Naive thymus-derived CD4-positive, alpha-beta T cell (primary cell): ENCODE measurements at places on chromosomes 11 and 22. TPM values are rescaled to one million over a fixed set of nuclear protein-coding genes. Genes with fewer than 3 reads are reported as not detected.

DNA sequence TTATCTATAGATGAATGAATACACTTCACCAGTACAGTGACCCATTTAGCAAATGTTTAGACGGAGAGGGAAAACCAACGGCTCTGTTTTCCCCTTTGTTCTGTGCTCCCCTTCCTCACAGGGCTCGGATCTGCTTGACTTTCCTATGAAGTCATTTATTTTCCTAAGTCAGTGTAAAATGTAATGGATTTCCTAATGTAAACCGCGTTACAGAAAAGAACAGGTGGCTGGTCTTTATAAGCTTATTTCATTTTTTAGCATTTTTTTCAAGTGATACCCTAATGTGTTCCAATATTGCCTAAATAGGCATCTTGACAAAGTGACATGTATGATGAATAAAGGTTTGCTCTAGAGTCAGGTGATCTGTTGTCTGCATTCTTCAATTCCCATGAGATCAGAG lies 207.5 kb downstream of the PGR start:
- no peak overlapping the region for H3K4me3 ChIP-seq
- no peaks in the 10 kb centered on the region for H3K36me3 ChIP-seq
- no peak for DNase-seq

DNA sequence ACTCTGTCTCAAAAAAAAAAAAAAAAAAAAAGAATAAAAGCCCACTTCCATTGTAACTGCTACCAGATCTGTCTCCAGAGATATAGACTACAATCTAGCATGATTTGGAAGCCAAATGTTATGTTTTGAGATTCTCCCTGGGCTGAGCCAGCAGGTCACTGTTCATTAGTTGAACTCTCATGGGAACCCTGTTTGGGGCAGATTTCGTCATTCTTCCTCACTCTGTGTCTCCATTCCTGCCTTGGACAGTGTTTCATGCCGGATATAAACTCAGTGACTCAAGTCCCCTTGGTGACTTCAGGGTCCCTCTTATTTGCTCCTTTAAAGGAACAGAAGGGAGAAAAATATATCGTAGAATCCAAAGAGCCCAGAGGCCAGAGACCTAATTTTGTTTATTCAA lies 378.1 kb downstream of the LARGE1 start:
- no peak overlapping the region for H3K27ac ChIP-seq
- no peak for DNase-seq
- H3K36me3 ChIP-seq, result no peaks in the 10 kb centered on the region
- no peaks in the 10 kb centered on the region for H3K27me3 ChIP-seq
- no peak overlapping the region for H3K4me3 ChIP-seq

DNA sequence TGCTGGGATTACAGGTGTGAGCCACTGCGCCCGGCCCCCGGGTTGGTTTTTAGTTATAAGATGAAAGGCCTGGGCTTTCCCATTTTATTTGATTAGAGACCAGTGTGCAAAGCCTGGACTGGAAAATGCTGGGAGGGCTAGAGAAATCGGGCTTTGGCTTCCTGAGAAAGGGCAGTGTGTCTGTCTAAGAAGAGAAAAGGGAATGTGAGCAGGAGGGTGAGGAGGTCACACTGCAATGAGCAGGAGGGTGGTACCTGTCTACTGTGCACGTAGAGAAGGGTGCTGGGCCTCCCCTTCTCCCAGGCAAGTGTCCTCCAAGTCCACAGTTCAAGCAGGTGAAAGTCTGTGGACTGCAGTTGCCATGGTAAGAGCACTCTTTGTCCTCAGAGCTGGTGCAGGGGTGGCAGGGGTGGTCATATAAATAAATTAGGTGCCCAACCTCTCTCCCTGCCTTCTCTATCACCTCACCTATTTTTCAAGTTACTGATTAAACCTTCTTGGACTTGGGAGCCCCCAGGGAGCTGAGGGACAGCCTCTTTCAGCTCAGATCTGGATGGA lies 30.8 kb downstream of the SLC5A1 start:
- no peaks in the 10 kb centered on the region for H3K27me3 ChIP-seq
- no peak for DNase-seq
- H3K4me1 ChIP-seq, result no peaks in the 10 kb centered on the region
- H3K36me3 ChIP-seq, result no peaks in the 10 kb centered on the region
- no peak overlapping the region for H3K4me3 ChIP-seq

GRCh38 chr11:123532131-123532530 lies 102.1 kb downstream of the GRAMD1B start:
- no peak overlapping the region for H3K4me3 ChIP-seq
- no peak for DNase-seq
- no peaks in the 10 kb centered on the region for H3K27me3 ChIP-seq
- H3K36me3 ChIP-seq, result no peaks in the 10 kb centered on the region

DNA sequence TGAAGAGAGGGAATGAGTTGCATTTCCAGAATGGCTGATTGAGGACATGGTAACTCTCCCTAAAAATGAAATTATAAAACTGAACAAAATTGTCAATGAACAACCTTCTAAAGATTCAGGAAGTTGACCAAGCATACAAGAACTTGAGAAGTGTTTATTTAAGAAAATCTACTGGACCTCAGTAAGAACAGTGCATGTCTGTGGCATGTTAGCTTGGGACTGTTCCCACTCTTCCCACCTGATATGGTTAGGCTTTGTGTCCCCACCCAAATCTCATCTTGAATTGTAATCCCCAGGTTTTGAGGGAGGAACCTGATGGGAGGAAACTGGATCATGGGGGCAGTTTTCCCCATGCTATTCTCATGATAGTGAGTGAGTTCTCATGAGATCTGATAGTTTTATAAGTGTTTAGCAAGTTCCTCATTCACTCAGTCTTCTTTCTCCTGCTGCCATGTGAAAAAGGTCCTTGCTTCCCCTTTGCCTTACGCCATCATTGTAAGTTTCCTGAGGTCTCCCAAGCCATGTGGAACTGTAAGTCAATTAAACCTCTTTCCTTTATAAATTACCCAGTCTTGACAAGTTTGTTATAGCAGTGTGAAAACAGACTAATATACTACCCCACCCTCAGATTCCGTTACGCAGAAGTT lies 15.4 kb downstream of the MS4A13 start:
- H3K27me3 ChIP-seq, result no peaks in the 10 kb centered on the region
- no peaks in the 10 kb centered on the region for H3K36me3 ChIP-seq
- no peak for DNase-seq
- H3K4me3 ChIP-seq, result no peak overlapping the region
- no peak overlapping the region for H3K27ac ChIP-seq

DNA sequence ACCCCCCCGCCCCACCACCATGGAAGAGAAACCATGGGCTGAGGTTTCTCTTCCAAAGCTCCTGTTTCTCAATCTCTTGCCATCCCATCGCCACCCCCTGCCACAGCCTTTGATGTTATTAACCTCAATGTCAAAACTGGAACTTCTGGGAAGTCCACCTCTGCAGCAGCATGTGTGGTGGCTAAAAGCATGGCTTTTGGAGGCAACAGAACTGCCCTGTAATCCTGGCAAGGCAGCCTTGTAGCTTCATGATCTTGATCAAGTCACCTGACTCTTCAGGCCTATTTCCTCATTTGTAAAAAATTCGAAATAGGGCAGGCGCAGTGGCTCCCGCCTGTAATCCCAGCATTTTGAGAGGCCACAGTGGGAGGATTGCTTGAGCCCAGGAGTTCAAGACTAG lies 3.5 kb upstream of the COX8A start:
- no peak for DNase-seq
- peaks cover 1% of the 10 kb centered on the region for H3K4me1 ChIP-seq

- DNase-seq, result no peak
- no peak overlapping the region for H3K4me3 ChIP-seq
- H3K27ac ChIP-seq, result no peak overlapping the region
- no peaks in the 10 kb centered on the region for H3K27me3 ChIP-seq
- no peaks in the 10 kb centered on the region for H3K4me1 ChIP-seq
These were observed 132.7 kb upstream of the DDI1 start for GRCh38 chr11:103903621-103904323.

GRCh38 chr11:10310301-10310841 lies 5.5 kb downstream of the ADM start:
- H3K36me3 ChIP-seq, result no peaks in the 10 kb centered on the region
- no peak overlapping the region for H3K4me3 ChIP-seq
- H3K4me1 ChIP-seq, result peaks cover 22% of the 10 kb centered on the region
- H3K27me3 ChIP-seq, result peaks cover 14% of the 10 kb centered on the region
- no peak for DNase-seq

- H3K36me3 ChIP-seq, result no peaks in the 10 kb centered on the region
- H3K27ac ChIP-seq, result no peak overlapping the region
- H3K4me3 ChIP-seq, result no peak overlapping the region
- no peak for DNase-seq
- no peaks in the 10 kb centered on the region for H3K27me3 ChIP-seq
These were observed 12.9 kb downstream of the GNB1L start for GRCh38 chr22:19841641-19842392.

KCNJ11 gene
- not detected for polyA plus RNA-seq

SORL1 gene
- polyA plus RNA-seq, result 249 TPM

PHLDA2 gene
- polyA plus RNA-seq, result not detected

NCR3LG1 gene
- polyA plus RNA-seq, result not detected

- no peak overlapping the region for H3K27ac ChIP-seq
- no peak for DNase-seq
- no peaks in the 10 kb centered on the region for H3K36me3 ChIP-seq
- no peak overlapping the region for H3K4me3 ChIP-seq
- no peaks in the 10 kb centered on the region for H3K4me1 ChIP-seq
- no peaks in the 10 kb centered on the region for H3K27me3 ChIP-seq
These were observed 123.3 kb downstream of the METTL15 start for GRCh38 chr11:28231475-28231874.

GRCh38 chr22:20464912-20465758 lies 27.5 kb upstream of the SCARF2 start:
- H3K36me3 ChIP-seq, result no peaks in the 10 kb centered on the region
- no peaks in the 10 kb centered on the region for H3K27me3 ChIP-seq
- DNase-seq, result no peak
- peaks cover 51% of the 10 kb centered on the region for H3K4me1 ChIP-seq
- peak overlapping the region; percentile 75 for H3K27ac ChIP-seq
- H3K4me3 ChIP-seq, result peak overlapping the region; percentile 9

SEPTIN5 gene
- not detected for polyA plus RNA-seq

DNA sequence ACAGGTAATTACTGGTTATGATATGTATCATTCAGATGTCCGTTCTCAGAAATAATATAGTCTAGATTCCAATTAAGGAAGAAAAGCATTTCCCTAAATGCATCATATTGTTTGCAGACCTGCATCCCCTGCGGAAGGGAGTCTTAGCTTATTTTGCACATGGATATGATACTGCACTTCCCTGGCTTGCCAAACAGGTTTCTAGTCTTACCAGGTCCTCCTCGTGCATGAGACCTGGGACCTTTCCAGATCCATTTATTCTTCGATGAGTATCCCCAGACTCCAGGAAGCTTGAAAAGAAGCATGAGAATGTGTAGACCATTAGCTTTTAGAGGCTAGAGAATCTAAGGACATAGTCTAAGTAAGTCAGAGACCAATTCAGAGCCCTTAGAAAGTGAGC lies 30.6 kb downstream of the CYB5R2 start:
- no peak for DNase-seq
- H3K4me3 ChIP-seq, result no peak overlapping the region
- H3K4me1 ChIP-seq, result no peaks in the 10 kb centered on the region
- no peaks in the 10 kb centered on the region for H3K36me3 ChIP-seq

C1QTNF4 gene
- polyA plus RNA-seq, result not detected

DNA sequence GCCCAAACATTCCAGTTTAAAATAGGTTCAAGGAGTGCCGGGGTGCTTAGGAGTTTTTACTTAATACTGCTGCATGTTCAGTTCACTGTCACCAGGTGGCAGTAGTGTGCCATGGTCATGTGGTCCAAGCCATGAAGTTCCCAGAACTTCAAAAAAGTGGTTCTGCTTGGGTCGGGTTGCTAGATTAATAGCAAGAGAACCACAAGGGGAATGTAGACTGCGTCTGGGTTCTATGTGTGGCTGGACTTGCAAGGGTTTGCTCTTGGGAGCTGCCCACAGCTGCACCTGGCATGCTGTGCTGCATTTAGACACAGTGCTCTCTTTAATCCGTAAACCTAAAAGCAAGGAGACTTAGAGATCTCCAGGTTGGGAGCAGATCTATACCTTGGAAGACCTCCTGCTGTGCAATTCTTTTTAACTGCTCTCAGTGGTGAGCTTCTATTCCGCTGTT lies 6.5 kb upstream of the SPON1 start:
- DNase-seq, result no peak
- H3K4me1 ChIP-seq, result no peaks in the 10 kb centered on the region
- no peak overlapping the region for H3K4me3 ChIP-seq

SNX32 gene
- 0.60 TPM for polyA plus RNA-seq

DNA sequence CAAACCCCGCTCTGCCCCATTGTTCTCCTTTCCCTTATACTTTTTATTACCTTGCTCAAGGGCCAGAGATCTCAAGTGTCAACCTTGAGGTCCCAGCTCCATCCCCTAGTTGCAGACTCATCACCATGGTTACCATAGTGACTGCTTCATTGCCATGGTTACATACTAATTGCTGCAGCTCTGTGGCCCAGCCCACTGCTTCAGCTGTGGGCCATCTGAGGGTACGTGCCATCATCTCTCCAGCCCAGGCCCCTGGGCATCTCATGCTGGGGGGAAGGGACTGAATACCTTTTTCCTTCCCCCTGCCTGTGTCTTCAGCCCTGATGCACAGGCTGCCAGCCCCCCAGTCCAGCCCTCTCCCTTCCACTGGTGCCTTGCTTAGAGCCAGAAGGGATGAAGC lies 22.2 kb downstream of the TREH start:
- no peak overlapping the region for H3K4me3 ChIP-seq
- no peak for DNase-seq
- H3K4me1 ChIP-seq, result no peaks in the 10 kb centered on the region
- no peak overlapping the region for H3K27ac ChIP-seq
- no peaks in the 10 kb centered on the region for H3K36me3 ChIP-seq

DNA sequence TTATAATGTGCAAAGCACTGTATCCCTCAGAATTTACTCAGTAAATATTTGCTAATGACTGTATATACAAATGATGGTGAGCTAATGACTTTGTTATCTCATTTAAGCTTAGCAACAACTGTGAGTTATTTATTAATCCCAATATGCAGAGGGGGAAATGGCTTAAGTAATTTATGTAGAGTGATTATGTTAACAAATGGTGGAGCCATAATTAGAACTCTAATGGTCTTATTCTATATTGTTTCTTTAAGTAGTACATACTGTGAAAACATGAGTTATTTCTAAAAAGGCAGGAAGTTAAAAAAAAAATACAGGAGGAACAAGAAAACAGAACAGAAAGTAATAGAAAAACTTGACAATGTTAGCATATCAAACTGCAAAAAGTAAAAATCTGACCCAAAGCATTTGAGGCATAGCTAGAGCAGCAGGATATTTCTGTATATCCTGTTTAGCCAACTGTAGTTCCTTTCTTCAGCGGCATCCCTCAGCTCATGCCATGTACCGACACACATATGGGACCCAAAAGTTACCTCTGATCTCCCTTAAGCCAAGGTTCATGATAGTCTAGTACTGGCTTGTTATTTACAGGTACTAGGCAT lies 94.2 kb downstream of the FCHSD2 start:
- peaks cover 15% of the 10 kb centered on the region for H3K4me1 ChIP-seq
- no peaks in the 10 kb centered on the region for H3K36me3 ChIP-seq
- H3K4me3 ChIP-seq, result no peak overlapping the region
- no peaks in the 10 kb centered on the region for H3K27me3 ChIP-seq

GRCh38 chr22:46569055-46569847 lies 31.8 kb upstream of the CELSR1 start:
- H3K4me1 ChIP-seq, result no peaks in the 10 kb centered on the region
- H3K36me3 ChIP-seq, result no peaks in the 10 kb centered on the region
- DNase-seq, result no peak
- H3K4me3 ChIP-seq, result no peak overlapping the region
